Stimulated activated naive CD8-positive, alpha-beta T cell treated with anti-CD3 and anti-CD28 coated beads, Interleukin-15, amount 100 ng/mL, for 72 hours (primary cell): ENCODE measurements at places on chromosomes 1 and 21.

DNA sequence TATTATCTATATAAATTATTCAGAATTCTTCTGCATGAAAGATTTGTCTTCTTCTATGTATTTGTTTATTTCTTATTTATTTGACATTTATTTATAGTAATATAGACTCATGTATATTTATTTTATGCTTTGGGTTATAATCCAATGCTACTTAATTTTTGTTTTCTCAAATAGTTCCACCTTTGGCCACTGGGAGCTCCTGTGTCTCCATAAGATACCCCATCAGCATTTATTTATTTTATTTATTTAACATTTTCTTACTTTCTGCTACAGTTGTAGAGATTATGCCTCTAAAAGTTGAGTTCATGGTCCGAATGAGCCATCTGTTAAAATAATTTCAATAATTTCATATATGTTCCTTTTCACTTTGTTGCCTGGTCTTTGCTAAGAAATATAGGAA is 289.4 kb downstream of the ADGRL2 start:
- DNase-seq: no peak

DNA sequence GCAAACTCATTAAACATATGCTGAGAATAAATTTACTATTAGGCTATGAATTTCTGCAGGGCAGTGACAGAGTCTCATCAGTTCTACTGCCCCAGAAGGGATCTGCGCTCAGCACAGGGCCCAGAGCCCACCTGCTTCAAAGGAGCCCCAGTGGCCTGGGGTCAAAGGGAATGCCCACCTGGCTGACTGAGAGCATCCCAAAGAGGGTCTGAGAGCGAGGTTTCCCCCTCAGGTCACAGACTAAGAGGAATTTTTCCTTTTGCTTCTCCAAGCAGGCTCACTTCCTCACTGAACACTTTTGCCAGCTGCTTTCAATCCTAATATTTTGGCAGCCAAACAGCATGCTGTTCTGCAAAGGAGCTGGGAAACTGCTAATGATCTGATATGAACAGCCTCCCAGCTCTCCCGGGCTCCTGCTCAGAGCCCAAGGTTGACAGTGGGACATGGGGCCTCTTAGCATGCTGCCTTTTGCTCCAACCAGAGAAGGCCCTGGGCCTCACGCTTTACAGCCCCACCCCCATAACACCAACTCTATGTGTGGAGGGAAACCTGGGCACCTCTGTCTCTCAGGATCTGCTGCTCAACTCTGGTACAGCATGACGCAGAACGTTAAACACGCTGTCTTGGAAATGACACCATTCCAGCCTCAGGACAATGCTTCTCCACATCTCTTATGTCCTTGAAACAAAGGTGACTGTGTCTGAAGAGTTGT is 70.7 kb upstream of the SYT6 start:
- no peak for DNase-seq

DNA sequence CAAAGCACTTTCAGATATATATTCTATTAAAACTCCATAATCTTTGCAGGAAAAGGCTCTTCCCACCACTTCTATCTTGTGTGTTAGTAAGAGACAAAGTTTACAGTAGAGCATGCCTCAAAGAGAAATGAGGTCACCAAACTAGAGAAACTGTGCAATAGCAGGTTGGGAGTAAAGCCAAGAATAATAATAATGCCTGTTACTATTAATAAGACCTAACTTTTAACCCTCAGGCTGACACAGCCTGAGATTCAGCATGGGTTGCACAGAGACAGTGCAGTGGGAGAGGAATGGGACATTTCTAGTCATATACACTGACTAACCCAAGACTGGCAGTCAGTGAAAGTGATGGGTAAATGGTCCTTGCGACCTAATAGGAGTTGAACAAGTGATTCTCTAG is 320.2 kb upstream of the NFIA start:
- DNase-seq: no peak

GRCh38 chr1:77929806-77930205 is 41.4 kb downstream of the NEXN start:
- no peak for DNase-seq

- DNase-seq: no peak
Measured at GRCh38 chr1:109730666-109731065, 10.2 kb downstream of the GSTM3 start.

GRCh38 chr21:27171707-27172106 is 204.8 kb upstream of the ADAMTS5 start:
- DNase-seq: no peak

GRCh38 chr1:12539320-12539704 is 78.7 kb downstream of the DHRS3 start:
- DNase-seq: no peak
